ENCODE measurements at places on chromosomes 4 and X. TPM values are rescaled to one million over a fixed set of nuclear protein-coding genes. Genes with fewer than 3 reads are reported as not detected.

The MSL3 gene
- 26.6 TPM for total RNA-seq

The PSAPL1 gene
- not detected for total RNA-seq

The ETNPPL gene
- not detected for total RNA-seq

The CXorf49 gene
- not detected for total RNA-seq

The ZXDA gene
- 6.8 TPM for total RNA-seq

The TMEM150C gene
- total RNA-seq: 0.26 TPM

The EPHA5 gene
- total RNA-seq: 21.5 TPM

The AR gene
- 9.7 TPM for total RNA-seq

The RAB41 gene
- total RNA-seq: not detected

The STPG2 gene
- total RNA-seq: not detected

The CAPN6 gene
- total RNA-seq: 0.02 TPM

The FAM53A gene
- total RNA-seq: 1.3 TPM

The APEX2 gene
- 17.4 TPM for total RNA-seq

The CENPVL3 gene
- 0.05 TPM for total RNA-seq

Measured in NCI-H460 (cell line).